ENCODE measurements at places on chromosomes 5 and 9.

DNA sequence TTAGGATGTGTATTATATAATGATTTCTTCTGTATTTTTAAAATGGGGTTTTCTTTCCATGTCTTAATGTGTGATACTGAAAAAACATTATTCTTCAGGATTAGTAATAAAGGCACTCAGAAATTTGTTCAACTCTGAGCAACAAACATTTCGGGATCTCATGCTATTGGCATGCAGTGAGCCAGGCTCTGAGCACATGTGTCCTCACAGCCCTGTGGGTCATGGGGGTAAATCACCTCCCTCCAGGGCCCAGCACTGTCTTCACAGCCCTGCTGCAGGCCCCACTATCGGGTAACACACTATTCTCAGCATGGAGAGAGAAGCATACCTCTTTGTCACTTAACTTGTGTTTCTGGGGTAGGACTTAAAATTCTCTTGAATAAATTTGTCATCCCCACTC is 14.0 kb downstream of the TMEM174 start:
- ATAC-seq, result no peak

DNA sequence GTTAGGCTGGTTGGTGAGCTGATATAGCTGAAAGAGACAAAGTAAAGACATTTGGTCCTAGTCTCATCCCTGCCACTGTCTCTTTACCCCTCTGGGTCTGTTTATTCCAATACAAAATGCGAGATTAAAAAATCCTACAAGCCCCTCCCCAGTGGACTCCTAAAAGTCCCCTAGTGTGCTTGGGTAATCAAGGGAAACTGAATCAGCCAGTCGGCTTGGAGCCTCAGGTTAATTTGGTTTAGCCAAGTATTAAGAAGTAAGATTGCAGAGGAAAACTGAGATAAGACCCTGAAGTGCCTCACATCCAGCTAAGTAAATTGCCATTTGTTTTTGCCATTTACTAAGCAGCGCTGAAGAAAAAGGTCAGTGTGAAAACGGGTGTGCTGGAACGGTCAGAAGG is 10.4 kb downstream of the NIM1K start:
- no peak for ATAC-seq

- ATAC-seq, result 0 out of 3 replicates have a peak, but pooled peaks have one; percentile 39
These were observed 306.4 kb upstream of the PAPPA start for GRCh38 chr9:115847216-115847615.

- no peak for ATAC-seq
These were observed 253.9 kb upstream of the RGMB start for GRCh38 chr5:98519571-98519970.

- ATAC-seq, result peak; percentile 90
These were observed 31.7 kb upstream of the KCNMB1 start for GRCh38 chr5:170420806-170421412.

GRCh38 chr5:26482810-26483375 is 555.5 kb downstream of the CDH9 start:
- peak; percentile 76 for ATAC-seq

DNA sequence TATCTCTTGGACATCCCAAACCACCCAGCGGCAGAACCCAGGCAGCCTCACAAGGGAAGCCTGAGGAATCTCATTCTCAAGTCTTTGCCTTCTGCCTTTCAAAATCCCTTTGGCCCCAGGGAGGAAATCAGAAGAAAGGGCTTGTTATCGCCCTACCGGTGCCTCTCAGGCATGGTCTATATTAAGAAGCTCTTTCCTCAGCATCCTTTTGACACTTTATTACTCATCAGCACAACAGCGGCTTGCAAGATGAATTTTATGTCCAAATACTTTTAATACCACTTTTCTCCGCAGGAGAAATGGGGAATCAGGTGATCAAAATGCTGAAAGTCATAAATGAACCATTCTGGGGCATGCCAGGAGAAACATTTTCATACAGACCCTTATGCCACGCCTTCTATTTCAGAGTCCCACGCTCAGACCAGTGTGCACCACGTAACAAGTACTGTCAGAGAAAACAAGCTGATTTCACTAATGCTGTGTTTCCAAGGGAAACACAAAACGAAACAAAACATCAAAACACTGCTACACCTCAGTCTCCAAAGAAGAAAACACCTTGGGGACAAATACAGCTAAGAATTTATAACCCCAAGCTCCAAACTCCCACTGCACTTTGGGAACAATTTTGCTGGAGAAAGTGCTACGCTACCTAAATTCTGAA is 30.0 kb downstream of the RAPGEF1 start:
- peak; percentile 58 for ATAC-seq

GRCh38 chr5:147780924-147781573 is 1.5 kb downstream of the JAKMIP2 start:
- ATAC-seq, result no peak

DNA sequence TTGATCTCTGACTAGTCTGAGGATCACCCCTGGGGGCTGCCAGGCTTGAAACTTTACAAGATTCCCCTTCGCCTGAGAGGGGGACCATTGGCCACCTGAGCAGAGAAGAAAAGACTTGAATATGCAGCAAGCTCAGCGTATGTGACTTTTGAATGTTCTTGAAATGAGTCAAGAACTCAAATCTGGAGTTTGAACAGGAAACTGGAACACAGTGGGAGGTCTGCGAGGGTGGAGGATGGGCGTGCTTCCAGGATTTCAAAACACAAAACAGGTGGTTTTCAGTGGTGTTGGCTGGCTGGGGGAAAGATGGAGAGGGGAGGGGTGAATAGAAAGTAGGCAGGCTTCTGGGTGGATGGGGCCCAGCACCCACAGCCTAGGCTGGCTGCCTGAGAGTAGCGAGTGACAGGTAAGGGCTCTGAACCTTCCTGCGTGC is 40.6 kb downstream of the TMEM174 start:
- ATAC-seq, result peak; percentile 2

GRCh38 chr5:173699966-173700365 is 83.5 kb upstream of the BOD1 start:
- no peak for ATAC-seq

DNA sequence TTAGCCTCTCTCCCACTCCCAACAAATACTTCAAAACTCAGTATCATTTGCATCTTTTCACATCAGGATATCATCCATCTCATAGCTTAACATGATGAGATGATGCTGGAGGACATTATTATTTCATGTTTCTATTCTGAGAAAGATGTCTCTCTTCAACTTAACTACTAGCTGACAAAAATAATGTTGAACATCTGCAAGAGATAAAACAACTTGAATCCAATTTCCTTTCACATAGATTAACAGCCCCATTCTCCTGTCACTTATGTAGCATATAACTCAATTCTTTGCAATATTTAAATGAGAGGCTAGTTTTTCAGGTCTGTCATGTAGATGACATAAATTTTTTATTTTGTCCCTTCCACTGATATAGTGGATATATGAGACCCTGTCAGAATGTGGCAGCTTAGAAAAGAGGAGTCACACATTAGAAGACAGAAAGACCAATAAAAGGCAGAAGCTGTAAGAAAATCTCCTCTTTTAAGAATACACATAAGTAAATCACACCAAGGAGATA is 239.2 kb upstream of the KIF2A start:
- no peak for ATAC-seq

DNA sequence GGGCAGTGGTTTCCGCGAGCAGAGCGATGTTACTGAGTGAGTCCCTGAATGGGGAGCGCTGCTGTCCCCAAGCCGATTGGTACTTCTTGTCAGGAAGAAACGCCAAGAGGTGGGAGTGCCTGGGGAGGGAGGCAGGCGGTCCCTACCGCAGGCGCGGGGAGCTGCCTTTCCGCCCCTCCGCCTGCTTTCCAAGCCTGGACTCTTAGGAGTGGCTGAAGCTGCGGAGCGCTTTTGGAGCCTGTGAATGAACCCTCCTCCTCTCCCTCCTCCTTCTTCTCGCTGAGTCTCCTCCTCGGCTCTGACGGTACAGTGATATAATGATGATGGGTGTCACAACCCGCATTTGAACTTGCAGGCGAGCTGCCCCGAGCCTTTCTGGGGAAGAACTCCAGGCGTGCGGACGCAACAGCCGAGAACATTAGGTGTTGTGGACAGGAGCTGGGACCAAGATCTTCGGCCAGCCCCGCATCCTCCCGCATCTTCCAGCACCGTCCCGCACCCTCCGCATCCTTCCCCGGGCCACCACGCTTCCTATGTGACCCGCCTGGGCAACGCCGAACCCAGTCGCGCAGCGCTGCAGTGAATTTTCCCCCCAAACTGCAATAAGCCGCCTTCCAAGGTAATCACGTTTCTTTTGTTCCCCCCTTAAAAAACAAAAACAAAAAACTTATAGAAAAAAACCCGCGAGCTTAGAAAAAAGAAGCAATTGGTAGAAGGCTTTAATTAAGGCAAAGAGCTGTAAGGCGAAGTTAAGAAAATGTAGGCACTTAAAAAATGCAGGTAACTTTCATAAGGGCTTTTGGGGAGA is at the start of gene VCAN:
VCAN (plus strand) TSS at position 340 of the 808 bp plus-strand sequence. CDS start 11,775 bp downstream, outside the sequence.
- ATAC-seq, result peak; percentile 50

GRCh38 chr5:123696921-123697341 is 185.0 kb downstream of the CSNK1G3 start:
- ATAC-seq, result peak; percentile 62

DNA sequence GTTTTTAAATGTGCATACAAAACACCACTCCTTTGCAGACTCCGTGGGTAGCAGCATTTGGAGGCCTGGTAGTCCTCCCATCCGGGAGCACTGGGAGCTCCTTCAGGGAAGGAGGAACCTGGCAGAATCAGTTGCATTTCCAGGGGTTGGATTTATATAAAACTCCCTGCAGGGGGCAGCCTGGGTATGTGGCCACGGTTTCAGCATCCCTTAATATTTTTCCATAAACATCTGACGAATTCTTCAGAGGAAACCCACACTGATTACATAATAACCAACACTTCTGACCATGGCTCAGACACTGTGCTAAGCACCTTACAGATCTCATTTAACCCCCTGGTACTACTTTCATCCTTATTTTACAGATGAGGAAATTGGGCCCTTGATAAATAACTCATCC is 6.1 kb upstream of the AFAP1L1 start:
- peak; percentile 75 for ATAC-seq

DNA sequence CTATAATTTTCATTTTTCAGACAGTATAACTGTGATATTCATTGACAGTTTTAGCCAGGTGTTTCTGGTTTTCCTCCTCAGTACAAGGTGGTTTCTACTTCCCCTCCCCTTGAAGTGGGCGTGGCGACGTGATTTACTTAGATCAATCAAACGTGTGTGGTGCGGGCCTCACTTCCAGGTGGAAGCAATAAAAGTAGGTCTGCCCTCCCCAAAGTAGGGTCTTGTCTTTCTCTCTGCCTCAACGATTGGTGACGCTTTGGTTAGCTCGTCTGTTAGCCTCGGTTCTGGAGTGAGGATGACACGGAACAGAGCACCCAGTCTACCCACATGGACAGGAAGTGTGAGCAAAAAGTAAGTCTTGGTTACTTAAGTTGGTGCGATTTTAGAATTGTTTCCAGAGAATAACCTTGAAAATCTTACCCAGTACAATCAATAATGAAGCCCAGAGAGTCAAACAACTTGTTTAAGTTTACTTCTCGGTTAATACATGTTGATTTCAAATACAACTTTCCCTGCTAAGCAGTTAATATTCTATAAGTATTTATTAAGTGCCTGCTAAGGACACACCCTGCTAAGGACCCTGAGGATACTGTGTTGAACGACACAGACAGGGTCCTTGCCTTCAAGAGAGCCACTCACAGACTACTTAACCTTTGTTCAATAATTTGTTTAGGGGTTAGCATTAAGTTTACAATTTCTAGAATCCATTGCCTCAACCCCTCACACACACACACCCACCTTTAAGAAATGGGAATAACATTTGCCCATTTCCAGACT is 48.4 kb downstream of the COX7C start:
- ATAC-seq, result no peak

DNA sequence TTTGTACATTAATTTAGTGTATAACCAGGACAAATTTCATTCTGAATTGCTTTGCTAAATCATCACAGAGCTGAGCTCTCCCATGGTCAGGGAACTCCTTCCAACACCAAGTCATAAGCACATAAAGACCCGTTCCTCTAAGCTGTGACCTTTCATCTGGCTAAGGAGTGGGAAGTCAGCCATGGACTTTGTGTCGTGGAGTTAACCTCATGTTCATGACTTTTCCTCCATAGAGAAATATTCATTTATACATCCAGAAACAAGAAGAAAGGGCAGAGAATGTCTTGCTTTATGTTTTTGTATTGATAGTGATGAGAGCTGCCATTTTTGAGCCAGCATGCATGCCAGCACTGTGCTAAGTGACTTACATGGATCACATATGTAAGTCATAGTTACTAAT is 97.5 kb downstream of the INIP start:
- no peak for ATAC-seq

DNA sequence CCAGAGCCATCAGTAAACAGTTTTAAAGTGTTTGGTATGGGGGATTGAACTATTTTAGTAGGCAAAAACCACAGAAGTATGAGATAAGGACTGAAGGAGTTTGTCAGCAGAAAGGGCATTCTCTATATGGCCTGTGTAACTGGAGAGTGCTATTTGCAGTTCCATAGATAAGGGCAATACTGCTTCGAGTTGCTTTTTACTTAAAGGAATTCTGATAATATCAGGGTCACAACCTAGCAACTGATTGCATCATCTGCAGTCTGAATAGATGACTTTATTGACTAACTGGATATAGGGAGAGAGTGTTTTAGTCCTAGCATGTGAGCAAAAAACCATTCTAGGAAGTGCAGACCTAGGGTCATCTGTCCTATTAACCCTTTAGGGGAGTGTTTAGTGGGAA is 645.2 kb upstream of the PTPRD start:
- no peak for ATAC-seq

DNA sequence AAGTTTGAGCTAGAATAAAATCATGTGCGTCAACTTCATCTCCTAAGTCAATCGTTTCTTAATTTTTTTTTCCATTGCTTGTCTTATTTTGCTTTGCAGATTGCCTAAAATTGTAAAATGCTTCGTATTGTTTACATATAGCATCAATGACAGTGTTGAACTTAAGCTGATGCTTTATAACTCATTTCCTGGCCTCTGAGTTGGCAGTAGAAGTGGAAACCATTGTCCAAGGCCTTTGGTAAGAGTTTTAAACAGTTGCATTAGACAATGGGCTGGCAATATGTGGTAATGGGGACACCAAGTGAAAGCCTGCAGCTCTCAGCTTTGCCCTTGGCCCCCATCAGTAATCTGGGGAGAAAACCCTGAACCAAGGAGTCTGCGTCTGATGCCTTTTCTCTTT is 154.8 kb upstream of the GAS1 start:
- ATAC-seq, result no peak

- ATAC-seq, result no peak
These were observed 233.9 kb upstream of the ZNF608 start for GRCh38 chr5:124980163-124980941.

DNA sequence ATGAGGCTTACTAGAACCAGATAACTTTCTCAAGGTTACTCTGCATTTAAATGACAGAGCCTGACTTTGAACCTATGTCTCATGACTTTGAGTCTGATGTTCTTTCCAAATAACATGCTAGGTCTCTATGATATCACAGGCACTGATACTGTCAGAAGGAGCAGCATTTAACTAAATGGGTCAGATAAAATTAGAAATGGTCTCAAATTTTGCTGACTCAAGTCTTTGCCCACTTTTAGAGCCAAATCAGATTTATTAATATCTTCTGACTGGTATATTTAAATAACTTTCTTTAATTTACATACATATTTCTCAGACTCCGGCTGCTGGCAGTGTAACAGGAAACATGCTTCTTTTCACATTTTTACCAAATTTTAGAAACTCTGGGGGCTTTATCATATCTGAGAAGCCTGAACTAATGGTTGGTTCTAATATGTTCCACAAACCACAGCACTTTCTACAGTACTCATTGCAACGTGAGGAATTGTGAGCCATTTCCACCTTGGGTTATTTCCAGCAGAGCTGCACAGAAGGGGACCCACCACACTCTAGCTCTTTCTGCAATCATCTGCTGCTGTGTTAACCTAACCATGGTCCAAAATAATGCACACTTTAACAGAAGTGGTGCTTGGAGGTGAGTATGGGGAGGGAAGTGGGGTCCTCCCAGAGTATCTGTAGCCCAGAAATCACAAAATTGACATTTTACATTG is 79.2 kb downstream of the KCTD16 start:
- no peak for ATAC-seq

GRCh38 chr9:113775749-113776148 is 100.4 kb upstream of the ZNF618 start:
- no peak for ATAC-seq

Data from SK-N-SH treated with all-trans-retinoic acid at 6 μM for 48 hours (cell line).